ENCODE measurements at places on chromosomes 4 and X.

DNA sequence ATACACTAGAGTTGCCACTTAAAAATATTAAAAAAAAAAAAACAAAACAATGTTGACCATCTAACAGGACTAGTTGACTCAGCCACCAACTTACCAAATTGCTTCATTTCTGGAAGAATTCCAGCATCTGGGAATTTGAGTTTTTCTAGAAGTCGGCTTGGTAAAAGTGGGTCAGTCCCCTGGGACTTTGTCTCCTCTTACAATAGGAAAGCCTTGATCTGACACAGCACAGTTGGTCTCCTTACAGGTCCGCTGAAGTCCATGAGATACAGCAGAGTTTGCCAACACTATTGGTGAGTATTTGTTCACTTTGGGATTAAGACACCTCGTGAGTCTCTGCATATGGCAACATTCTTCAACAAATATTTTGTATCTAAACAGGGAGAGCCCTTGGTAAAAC is 18.2 kb upstream of the DDIT4L start:
- H3K4me1 ChIP-seq = no peaks in the 10 kb centered on the region
- no peak overlapping the region for H3K27ac ChIP-seq
- no peak for DNase-seq
- H3K36me3 ChIP-seq = no peaks in the 10 kb centered on the region
- no peaks in the 10 kb centered on the region for H3K27me3 ChIP-seq
- no peak overlapping the region for H3K4me3 ChIP-seq

- no peaks in the 10 kb centered on the region for H3K27me3 ChIP-seq
- no peak overlapping the region for H3K4me3 ChIP-seq
- H3K4me1 ChIP-seq = no peaks in the 10 kb centered on the region
- H3K27ac ChIP-seq = no peak overlapping the region
Observed at GRCh38 chrX:109393859-109394258, 88.0 kb downstream of the GUCY2F start.

DNA sequence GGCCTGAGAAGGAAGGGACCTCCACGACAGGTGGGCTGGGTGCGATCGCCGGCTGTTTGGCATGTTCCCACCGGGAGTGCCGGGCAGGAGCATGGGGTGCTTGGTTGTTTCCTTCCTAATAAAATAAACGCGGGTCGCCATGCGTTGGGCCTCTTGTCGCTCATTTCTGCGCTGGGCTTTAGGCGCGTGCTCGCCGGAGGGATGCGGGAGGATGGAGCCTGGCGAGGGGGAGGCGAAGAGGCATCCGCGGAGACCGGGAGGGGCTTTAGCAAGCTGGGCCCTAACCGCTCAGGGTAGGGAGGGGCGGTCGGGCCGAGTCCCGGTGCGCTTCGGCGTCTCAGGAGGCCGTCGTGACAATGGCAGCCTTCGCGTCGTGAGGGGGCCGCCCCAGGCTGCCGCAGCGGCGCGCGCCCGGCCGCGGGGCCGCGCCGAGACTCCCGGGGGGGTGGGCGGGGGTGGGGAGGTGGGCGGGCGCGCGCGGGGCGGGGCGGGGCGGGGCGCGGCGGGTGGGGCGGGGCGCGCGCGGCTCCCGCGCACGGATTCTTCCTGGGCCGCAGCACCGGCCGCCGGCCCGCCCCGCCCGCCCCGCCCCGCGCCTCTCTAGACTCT is 476 bp upstream of the GDI1 start:
- peak; percentile 64 for DNase-seq
- H3K4me3 ChIP-seq = peak overlapping the region; percentile 47
- H3K36me3 ChIP-seq = no peaks in the 10 kb centered on the region
- peak overlapping the region; percentile 58 for H3K27ac ChIP-seq
- H3K4me1 ChIP-seq = no peaks in the 10 kb centered on the region

GRCh38 chrX:3450881-3451570 is 104.6 kb upstream of the MXRA5 start:
- H3K27me3 ChIP-seq = no peaks in the 10 kb centered on the region
- H3K4me3 ChIP-seq = no peak overlapping the region
- no peak overlapping the region for H3K27ac ChIP-seq
- no peaks in the 10 kb centered on the region for H3K4me1 ChIP-seq
- no peak for DNase-seq

- no peaks in the 10 kb centered on the region for H3K36me3 ChIP-seq
- DNase-seq = no peak
- H3K27ac ChIP-seq = no peak overlapping the region
- H3K27me3 ChIP-seq = no peaks in the 10 kb centered on the region
- no peak overlapping the region for H3K4me3 ChIP-seq
Observed at GRCh38 chr4:175215657-175216056, 297.5 kb downstream of the ADAM29 start.

DNA sequence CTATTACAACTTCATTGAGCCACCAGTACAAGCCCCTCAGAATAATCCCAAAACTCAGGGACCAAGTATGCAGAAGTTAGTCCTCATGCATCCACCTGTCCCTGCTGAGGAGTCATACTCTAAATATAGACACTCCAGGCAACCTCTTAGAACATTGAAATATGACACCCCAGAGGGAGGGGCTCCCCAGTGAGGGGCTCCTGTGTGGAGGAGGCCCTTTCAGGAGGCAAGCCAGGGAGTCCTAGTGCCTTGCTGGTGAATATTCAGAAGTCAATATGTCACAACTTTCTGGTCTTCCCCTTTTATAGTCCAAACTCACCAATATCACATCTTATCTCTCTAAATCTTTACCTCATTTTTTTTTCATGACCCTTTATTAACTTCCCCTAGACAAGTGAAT is 1.6 kb upstream of the ARMCX6 start:
- no peaks in the 10 kb centered on the region for H3K27me3 ChIP-seq
- no peaks in the 10 kb centered on the region for H3K4me1 ChIP-seq
- no peak overlapping the region for H3K27ac ChIP-seq
- no peak for DNase-seq
- no peak overlapping the region for H3K4me3 ChIP-seq

DNA sequence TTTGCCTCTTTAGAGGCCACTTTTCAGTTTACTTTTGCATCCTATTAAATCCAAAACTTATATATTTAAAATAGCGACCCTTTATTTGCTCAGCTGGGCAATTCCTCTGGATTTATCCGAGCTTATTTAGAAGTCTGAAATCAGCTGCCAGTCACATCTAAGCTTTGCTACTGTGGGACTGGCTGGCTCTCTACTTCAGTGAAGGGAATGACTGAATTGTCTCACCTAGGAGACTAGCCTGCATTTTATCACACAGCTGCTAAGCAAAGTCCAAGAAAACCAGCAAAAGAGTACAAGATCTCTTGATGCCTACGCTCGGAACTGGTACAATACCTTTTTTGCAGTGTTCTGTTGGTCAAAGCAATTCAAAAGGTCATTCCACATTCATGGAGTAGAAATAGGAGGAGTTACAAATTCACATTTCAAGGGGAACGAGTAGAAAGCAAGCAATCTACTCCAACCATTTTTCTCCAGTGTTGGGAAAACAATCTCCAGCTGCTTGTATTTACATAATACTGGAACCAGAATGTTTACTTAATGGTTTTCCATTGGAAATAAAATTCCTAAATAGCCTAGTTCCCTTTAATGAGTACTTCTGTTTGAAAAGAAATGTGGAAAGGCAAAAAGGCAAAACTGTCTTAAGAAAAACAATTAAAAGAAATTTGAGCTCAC is 160.2 kb downstream of the MAGEB5 start:
- H3K36me3 ChIP-seq = no peaks in the 10 kb centered on the region
- peak; percentile 42 for DNase-seq
- H3K4me1 ChIP-seq = peaks cover 4% of the 10 kb centered on the region
- H3K27ac ChIP-seq = peak overlapping the region; percentile 60

DNA sequence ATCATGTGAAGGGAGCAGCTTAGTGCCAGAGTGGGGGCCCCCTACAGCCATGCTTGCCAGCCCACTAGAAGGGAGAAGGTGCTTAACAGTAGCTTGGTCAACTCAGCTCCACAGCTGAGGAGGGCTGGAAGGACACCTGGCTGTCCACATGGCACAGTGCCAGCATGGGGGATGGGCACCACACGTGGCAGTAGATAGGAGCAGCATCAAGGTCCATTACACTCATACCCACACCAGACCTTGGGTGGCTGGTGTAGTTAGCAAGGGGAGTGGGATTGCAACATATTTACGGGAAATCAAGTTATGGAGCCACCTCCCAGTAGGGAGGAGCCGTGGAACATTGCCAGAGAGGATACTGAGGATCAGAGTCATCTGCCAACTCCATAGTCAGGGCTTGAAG is 37.9 kb upstream of the SLC4A4 start:
- no peaks in the 10 kb centered on the region for H3K27me3 ChIP-seq
- H3K36me3 ChIP-seq = no peaks in the 10 kb centered on the region
- DNase-seq = no peak

GRCh38 chrX:30296408-30297254 is 12.6 kb downstream of the NR0B1 start:
- no peaks in the 10 kb centered on the region for H3K4me1 ChIP-seq
- H3K4me3 ChIP-seq = no peak overlapping the region
- no peak overlapping the region for H3K27ac ChIP-seq
